ENCODE measurements at places on chromosomes 13 and 19. TPM values are rescaled to one million over a fixed set of nuclear protein-coding genes. Genes with fewer than 3 reads are reported as not detected.

The HCST gene
- 4.6 TPM for total RNA-seq

The ZNF835 gene
- total RNA-seq = 0.08 TPM

The ZNF20 gene
- total RNA-seq = 4.5 TPM

The CELF5 gene
- total RNA-seq = 0.08 TPM

The LACC1 gene
- total RNA-seq = 12.1 TPM

The ZNF829 gene
- 2.4 TPM for total RNA-seq

The CPB2 gene
- not detected for total RNA-seq

The TUBA3C gene
- total RNA-seq = not detected

The PEAK3 gene
- not detected for total RNA-seq

The ZNF726 gene
- 1.4 TPM for total RNA-seq

The EFNA2 gene
- total RNA-seq = not detected

The TNFSF13B gene
- total RNA-seq = 0.60 TPM

All from smooth muscle cell of the coronary artery (primary cell).